ENCODE measurements at places on chromosomes 1 and 21.

DNA sequence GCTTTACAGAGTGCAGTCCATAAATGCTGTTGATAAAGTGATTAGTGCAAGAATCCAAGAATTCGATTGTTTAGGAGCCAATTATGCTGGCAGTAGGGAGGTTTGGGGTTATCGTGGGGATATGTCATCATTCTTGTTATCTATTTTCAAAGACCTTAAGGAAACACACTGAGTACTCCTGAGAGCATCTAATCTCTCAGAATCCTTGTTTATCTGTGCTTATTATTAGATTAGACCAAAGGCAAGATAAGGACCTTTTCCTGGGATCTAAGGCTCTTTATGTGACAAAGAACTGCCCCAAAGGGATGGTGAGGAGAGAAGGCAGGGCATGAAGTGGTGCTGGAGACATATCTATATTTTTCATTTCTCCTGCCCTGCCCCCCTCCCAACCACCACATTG lies 139.1 kb downstream of the TSEN15 start:
- DNase-seq: no peak

- no peak for DNase-seq
These were observed 1388.8 kb downstream of the AMY1C start for GRCh38 chr1:105138458-105138893.

DNA sequence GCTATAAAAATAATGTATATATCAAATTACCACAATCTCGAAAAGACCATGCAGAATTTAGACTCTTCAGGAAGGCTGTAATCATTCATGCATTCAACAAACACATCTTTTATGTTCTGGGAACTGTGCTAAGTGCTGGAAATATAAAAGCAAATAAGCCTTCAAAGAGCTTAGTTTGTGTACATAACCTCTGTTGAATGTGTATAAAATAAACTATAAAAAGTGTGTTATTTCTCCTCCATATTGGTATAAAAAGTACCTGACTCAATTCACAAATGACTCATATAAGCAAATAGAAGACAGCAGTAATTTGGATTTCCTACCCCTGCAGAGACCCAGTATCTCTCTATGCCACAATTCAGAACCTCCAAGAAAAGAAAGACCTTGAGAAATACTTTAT lies 36.8 kb downstream of the RAB3GAP2 start:
- DNase-seq: no peak

GRCh38 chr1:27763358-27763757 lies 9.7 kb upstream of the STX12 start:
- DNase-seq: no peak

- DNase-seq: no peak
These were observed 203.6 kb upstream of the GRIK3 start for GRCh38 chr1:37237948-37238347.
